Retina (tissue), 1 donor: ENCODE measurements at places on chromosomes 11 and 22.
A peak's percentile ranks its signal among the peaks of the same experiment; 100 is the strongest.

- no peak for DNase-seq
These were observed 27.6 kb downstream of the PLEKHA7 start for GRCh38 chr11:16986434-16987204.

DNA sequence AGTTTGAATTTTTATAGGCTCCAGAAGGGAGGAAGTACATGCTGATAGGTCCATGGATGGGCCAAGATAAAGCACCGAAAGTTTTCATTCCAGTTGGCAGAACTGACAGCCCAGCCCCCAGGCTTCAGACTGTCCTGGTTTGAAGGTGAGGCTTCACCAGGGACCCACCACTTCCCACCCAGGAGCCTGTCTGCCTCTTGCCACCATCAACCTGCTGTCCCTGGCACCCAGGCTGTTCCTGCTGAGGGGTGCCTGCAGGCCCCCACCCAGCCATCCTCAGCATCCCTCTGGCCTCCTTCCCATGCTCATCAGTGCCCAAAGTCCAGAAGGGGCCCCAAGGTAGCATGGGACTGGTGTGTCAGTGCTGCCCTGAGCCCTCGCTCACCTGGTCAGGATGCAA, 463.9 kb downstream of the NELL1 start:
- DNase-seq, result no peak

- DNase-seq, result peak; percentile 75
These were observed 3.9 kb upstream of the ABCG4 start for GRCh38 chr11:119144825-119145486.

DNA sequence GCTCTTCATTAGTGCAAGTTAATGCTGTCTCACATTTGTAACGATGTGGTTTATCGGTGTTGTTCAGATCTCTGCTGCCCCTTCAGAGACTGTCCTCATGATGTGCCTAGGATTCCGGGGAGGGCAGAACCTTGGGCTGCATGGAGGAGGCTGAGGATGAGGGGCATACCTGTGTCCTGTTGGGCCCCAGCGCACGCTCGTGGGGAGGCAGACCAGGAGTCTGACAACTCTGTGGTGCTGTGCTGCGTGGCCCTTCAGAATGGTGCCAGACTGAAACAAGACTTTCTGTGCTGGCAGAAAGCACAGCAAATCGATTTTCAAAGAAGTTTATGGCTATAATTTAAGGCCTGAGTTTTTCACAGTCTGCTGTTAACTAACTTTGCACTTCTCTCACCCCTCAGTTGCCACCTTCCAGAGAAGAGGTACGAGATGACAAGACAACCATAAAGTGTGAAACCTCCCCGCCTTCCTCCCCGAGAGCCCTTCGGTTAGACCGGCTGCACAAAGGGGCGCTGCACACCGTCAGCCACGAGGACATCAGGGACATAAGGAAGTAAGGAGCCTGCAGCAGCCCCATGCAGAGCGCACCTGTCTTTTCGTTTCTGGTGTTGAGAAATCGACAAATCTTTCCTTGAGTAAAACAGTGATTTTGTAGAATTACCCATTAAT, 44.3 kb upstream of the CTTN start:
- no peak for DNase-seq

DNA sequence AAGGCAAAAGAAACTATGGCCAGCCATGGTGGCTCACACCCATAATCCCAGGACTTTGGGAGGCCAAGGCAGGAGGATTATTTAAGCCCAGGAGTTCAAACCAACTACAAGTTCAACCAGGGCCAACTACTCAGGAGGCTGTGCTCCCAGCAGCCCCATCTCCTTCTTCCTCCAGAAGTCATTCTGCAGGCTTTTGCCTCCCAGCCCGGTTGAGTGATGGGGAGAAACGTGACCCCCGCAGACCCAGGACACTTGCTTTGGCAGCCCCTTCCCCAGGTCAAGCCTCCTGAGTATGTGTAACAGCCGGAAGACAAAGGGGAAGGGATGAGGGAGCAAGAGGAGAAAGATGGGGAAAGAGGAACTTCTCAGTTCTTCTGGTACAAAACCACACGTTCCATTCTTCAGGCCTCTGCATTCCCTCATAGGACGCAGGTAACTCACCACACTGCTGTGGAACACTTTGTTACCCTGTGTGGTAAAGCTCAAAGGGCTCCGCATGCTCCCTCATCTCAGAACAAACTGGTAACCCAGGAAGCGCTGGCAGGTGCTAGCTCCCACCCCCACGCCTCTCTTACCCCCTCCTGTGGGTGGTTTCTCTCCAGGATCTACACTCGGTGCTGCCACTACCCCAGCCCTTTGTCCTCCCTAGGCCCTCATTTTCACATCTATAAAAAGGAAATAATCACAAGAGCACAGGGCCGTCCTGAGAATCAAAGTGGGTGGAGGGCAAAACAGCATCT, 4.0 kb downstream of the SULT4A1 start:
- no peak for DNase-seq

GRCh38 chr11:80718611-80719291, 1277.9 kb upstream of the TENM4 start:
- DNase-seq, result no peak

- no peak for DNase-seq
These were observed 12.2 kb downstream of the LSP1 start for GRCh38 chr11:1864831-1865665.

- DNase-seq, result no peak
These were observed 1.6 kb downstream of the GPHA2 start for GRCh38 chr11:64933935-64934681.

- no peak for DNase-seq
These were observed 35.6 kb upstream of the TH start for GRCh38 chr11:2207212-2207611.

DNA sequence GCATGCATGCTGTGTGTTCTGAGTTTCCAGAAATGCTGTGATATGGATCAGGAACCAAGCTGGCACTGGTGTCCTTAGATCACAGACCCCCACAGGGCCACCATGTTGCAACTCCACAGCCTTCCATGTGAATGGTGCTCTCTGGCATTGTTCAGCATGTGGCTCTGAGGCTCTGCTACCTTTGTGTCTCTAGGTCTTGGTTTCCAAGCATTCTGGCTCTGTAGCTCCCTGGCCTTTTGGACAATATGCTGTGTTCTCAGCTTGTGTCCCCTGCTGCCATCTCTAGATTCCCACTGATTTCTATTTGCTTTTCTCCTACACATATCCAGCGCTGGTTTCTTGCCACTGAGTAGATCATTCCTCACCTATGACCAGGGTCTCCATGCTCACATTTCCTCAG, 3.9 kb downstream of the SPTBN2 start:
- DNase-seq, result no peak

- DNase-seq, result no peak
These were observed 30.5 kb downstream of the DIXDC1 start for GRCh38 chr11:111967649-111968048.

- no peak for DNase-seq
These were observed 84.3 kb upstream of the GNAZ start for GRCh38 chr22:22986008-22986407.

GRCh38 chr11:70771099-70771885, 373.0 kb downstream of the CTTN start:
- DNase-seq, result no peak

DNA sequence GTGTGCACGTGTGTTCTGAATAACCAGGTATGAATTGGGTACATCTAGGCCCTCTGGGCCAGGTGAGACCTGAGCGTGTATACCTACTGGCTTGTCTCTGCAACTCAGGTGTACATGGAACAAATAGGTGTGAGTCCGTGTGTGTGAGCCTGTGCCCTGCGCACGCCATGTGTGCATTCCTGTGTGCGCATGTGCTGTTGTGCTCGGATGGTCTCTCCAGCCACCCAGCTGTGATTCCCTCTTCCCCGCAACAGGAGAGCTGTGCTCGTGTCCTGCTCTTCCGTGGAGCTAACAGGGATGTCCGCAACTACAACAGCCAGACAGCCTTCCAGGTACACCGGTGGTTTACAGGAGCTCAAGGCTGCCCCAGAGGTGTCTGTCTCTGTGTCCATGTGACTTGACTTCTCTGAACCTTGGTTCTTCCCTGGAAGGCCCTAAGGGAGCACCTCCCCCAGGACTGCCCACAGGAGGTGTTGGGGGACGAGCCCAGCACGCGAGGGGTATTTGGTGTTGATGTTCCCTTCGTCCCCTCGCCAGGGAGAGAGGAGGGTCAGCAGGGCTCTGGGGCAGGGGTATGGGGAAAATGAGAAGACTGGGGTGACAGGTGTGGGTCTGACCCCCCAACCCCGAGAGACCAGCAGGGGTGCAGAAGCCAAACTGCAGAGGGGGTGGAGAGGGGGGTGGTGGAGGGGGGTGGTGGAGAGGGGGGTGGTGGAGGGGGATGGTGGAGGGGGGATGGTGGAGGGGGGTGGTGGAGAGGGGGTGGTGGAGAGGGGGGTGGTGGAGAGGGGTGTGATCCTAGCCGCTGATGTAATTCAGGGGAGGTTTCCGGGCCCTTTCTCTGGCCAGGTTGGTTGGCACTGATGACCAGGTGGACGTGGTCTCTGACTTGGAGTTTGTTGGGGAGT, 10.7 kb downstream of the SHANK3 start:
- no peak for DNase-seq

GRCh38 chr22:35044607-35045390, 21.2 kb upstream of the ISX start:
- no peak for DNase-seq

DNA sequence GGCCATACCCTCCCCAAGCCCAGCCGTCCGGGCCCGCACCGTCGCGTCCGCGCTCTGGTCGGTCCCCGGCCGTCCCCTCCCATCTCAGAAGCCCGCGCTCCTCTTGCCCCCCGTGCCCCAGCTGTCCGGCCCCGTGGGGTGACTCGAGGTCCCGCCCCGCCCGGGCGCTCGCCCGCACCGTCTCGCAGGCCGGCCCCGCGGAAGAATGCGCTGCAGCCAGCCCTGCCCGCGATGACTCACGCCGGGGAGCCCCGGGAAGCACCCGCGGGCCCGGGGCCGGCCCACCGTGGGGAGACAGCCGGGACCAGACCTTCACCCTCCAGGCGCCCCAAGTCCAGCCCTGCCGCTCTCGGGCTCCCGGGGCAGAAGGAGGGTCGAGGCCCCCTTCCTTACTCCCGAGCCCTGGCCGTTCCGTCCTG, 320 bp upstream of the PHLDA2 start:
- DNase-seq, result no peak

GRCh38 chr11:120863359-120863758, 160.5 kb upstream of the TBCEL start:
- DNase-seq, result no peak

- DNase-seq, result peak; percentile 62
These were observed 12.2 kb upstream of the MFNG start for GRCh38 chr22:37498289-37498909.

- DNase-seq, result no peak
These were observed 6.0 kb upstream of the SLC7A4 start for GRCh38 chr22:21038405-21038804.

GRCh38 chr11:129767827-129768226, 47.8 kb upstream of the TMEM45B start:
- DNase-seq, result no peak

GRCh38 chr11:92880381-92880780, 89.1 kb upstream of the MTNR1B start:
- no peak for DNase-seq

DNA sequence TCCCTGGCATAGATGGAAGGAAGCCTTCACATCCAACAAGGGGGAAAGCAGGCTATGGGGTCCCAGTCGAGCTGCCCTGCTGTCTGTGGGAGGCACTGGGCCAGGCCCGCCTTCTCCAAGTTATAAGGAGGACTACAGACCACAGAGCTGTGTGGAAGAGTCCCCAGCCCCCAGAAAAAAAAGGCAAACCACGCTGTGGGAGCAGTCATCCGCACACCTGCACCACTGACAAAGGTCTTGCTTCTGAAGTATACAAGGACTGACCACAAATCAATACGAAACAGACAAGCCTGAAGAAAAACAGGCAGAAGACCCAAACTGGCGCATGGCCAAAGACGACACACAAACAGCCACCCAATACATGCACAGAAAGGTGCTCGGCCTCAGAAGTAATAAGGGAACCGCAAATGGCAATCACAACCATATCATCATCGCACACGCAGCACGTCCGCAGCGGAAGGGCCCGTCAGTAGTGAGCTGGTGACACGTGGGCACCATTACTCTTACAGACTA, 384.1 kb downstream of the CTTN start:
- DNase-seq, result no peak

DNA sequence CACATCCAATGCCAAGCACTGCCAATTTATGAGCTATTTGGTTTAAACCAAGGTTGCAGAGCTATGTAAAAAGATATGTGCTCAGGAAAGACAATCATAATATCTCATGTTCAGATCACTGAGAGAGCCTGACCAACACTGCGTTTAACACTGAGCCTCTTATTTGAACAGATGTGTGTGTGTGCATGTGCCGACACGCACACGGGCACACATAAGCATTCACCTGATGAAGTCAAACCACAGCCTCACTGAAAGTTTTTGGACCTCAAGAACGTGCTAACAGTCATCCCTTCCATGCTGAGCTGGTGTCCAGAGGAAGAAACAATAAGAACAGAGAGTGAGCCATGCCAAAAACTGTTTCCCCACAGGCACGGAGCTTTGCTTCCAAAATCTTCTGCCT, 23.4 kb downstream of the HPS4 start:
- DNase-seq, result no peak
